Activated T-cell treated with anti-CD3 and anti-CD28 coated beads for 4 hours (primary cell): ENCODE measurements at places on chromosomes 1 and 21.

GRCh38 chr1:83810144-83810543 lies 188.8 kb downstream of the TTLL7 start:
- DNase-seq: no peak

- no peak for DNase-seq
Measured at GRCh38 chr1:177646757-177647730, 322.8 kb downstream of the SEC16B start.

DNA sequence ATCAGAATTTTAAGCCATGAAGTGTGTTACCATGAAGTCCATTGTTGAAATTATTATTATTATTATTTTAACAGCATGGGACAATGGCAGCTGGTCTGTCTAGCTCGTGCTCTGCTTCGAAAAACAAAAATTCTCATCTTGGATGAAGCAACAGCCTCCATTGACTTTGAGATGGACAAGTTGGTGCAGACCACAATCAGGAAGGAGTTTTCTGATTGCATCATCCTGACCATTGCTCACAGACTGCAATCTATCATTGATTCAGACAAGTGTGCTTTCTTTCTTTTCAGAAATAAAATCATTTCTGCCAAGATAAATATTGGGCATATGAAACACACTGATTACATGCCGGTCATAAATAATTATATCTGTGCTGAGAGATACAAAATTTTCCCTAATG lies 21.0 kb downstream of the HSPA13 start:
- no peak for DNase-seq

DNA sequence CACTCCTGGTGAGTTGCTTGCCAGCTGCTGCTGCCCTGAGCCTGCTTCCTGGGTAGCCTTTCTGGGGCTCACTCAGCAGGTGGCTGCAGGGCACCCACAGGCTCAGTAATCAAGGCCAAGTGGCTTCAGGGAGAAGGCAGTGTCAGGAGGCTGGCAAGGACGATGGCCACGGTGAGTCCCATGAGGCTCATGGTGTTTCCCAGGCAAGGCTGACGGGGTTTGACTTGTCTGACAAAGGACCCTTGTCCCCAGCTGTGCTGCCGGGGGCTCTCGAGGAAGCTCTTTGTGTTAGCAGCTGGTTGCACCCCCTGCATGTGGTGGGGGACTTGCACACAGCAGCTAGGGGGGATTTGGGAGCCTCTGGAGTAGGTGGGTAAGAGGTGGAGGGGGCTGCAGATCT lies 190.5 kb upstream of the C1orf174 start:
- no peak for DNase-seq

DNA sequence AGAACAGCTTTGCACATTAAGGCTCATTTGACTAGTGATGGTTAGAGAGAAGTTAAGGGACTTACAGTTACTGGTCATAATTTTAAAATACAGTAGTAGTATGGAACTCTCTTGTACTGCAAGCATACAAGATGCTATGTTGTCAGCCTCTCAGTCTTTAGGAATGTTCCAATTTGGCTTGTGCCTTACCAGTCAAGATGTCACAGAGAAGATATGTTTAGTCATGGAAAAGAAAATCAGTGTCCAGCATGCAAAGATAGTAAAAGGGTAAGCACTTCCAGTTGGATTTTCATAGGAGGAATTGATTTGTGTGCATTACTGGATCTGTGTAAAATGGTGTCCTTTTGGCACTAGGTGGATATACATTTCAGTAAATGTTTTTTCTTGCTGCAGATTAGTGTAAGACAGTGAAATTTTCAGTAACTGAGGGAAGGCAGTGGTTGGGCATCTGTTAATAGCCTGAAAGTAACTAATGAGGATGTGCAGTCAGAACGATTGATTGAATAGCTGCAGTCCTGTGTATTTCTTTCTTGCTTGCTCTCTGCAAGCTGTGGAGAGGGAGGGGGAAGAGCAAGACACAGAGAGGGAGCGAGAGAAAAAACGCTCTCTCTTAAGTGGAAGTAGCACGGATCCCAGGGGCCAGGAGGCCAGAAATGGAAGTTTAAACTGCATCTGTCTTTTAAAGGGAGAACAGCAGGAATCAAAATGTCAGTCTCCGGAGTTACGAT lies 108.2 kb downstream of the CLEC20A start:
- DNase-seq: no peak
